Activated CD4-positive, alpha-beta T cell treated with anti-CD3 and anti-CD28 coated beads, Interleukin-2, amount 50 U/mL, for 1 hour (primary cell): ENCODE measurements at places on chromosomes 2 and 18.

- DNase-seq = no peak
Measured at GRCh38 chr2:105618351-105618659, 126.4 kb upstream of the NCK2 start.

DNA sequence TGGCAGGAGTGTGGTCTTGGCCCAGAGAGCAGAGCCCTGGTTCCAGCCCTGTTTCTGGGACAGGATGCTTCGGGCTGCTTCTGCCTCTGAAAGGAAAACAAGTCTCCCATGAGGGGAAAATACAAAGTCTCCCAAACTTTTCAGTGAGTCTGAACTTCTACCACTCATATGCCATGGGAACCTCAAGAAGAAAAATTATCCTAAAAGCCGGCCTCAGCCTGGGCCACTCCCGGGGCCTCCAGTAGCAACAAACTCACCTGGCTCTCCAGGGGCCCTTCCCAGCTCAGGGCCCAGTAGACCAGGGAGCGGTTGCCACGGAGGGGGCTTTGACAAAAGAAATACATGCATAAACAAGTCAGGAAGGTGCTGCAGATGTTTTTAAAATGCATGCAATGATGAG is 289.2 kb upstream of the HDAC4 start:
- DNase-seq = no peak

- no peak for DNase-seq
Measured at GRCh38 chr2:227347117-227347516, 22.1 kb downstream of the MFF start.

DNA sequence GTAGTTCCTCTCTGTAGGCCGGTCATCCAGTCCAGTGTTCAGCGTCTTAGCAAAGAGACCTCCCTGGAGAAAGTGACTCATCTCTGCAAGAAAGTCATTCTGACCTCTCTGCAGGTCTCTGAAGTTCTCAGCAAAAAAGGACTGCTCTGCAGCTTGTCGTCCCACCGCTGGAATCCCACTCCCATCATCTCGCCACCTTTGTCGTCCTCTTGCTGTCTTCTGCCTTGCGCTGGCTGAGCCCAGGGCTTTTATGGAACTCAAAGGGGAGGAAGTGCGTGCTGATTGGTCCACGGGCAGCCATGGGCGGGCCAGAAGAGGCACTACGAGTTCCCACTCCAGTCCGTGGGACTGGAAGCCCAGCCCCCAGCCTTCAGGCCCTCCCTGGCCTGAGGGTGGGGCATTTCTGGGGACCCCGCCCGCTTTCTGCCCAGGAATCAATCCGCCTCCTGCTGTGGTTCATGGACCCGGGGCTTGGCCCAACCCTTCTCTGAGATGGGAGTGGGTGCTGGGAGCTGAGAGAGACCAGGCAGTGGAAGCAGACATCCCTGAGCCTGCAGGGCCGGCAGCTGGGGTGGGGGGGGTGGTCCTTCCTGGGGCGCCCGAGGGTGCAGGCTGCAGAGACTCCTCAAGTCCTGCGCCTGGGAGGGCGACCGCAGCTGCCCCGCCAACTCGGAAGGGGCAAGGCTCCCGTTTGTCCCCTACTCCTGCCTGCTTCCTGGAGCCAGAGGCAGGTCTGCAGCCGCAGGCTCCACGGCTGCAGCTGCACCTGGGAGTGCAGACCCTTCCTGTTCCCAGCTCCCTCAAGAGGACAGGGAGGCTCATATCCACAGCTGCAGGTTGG is 660.7 kb upstream of the RAB6C start:
- DNase-seq = no peak

DNA sequence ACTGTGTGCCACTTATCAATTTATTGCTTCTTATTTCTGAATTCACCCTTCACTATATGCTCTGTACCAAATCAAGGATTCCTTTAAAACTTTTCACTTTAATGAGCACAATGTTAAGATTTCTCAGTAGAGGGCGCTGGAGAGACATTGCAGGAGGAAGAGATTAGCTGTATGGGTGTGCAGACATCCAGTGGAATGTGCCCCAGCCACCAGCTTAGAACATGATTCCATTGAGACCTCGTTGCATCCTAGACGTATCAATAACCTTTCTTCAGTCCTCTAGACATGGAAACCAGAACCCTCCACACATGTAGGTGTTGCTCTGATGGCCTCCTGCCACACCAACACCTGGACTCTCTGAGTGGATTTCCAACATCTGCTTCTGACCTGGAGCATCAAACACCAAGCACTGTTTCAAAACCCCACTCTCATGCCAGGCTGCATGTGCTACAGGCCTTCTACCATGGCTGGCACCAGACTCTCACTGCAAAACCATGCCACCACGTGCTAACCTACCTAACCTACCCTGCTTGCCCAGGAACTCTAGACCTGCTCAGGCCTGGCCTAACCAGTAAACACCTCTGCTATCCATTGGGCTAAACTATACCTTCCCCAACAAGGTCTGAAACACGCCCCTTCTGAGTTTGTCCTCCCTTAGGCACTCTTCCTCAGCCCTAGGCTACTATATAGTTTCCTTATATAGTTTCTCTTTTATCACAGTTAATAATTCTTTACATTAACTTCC is 633.2 kb upstream of the PKDCC start:
- no peak for DNase-seq
